ENCODE measurements at places on chromosomes 1 and 21.

GRCh38 chr21:25931765-25932164 is 197.0 kb downstream of the GABPA start:
- DNase-seq, result no peak

DNA sequence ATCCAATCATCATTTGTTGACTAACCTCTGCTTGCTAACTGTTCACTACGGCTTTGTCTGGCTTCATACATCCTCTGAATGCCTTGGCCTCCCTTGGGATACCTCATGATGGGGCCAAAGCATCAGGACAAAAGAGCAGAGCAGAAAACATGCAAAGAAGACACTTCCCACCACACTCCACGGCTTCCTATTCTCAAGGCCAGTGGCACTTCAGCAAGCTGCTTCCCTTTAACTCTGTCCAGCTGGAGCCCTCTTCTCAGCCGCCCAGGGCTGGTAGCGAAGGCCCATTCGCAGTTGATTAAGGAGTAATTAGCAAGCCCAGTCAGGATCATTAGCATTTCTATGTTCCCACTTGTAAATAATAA is 224.3 kb upstream of the FGGY start:
- no peak for DNase-seq

GRCh38 chr1:179955287-179955680 is 674 bp downstream of the CEP350 start:
- DNase-seq, result no peak

- no peak for DNase-seq
Measured at GRCh38 chr1:171636141-171636540, 14.1 kb downstream of the MYOCOS start.

DNA sequence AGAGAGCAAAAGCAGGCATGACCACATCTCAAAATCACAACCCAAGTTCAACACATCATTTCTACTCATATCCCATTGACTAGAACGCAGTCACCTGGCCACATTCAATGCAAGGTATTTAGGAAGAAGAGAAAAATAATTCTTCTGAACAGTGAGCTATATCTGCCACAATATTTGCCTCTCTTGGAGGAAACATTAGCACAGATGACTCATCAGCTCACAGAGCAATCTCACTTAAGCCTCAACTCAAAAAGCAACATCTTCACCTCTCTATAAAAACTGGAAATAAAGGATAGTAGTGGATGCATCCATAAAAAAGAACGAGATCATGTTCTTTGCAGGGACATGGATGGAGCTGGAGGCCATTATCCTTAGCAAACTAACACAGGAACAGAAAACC is 143.9 kb upstream of the FMN2 start:
- DNase-seq, result no peak

DNA sequence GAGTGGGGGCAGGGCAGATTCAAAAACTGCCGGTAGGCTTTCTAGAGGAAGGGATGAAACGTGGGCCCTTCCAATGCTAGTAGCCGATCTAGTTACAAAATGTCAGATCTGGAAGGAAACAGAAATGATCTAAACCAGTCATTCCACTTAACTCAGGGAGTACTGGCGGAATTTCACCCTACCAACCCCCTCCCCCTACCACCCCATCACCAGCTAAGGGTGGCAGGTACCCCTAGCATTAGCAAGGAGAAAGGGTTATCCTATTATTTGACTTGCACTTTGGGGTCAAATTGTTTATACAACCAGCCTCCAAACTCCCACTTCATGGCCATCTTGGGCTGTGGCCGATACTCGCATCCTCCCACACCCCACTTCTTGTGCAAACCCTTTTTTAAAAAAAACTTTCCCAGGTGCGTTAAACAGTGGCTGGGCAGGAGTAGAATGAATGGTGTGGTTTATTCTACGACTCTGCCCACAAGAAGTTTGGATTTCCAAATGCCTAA is 644 bp upstream of the MRPL24 start:
- DNase-seq, result no peak

DNA sequence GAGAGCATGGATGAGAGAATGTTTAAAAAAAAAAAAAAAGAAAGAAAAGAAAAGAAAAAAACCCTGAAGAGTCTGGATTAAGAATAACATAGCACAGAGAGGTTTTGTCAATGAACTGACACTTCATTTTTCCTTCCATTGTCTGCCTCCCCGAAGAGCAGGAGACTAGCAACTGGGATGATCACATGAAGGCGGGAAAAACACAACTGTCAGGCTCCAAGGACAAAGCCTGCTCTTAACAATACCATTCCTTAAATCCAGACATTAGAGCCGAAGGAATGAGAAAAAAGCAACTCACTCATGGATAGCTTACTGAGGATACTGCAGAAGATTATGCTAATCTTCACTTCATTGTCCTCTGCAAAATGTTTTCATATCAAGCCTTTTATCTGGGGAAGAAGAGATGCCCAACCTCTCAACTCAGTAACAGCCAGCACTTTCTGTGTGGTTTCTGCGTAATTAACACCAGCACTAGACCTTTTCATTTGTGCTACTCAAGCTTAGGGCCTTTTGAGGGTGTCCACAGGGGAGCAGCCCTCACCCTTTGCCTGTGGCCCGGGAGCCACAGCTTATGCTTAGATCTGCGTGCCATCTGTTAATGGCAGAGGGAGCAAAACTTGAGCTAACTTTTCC is 182.3 kb downstream of the BARHL2 start:
- peak; percentile 31 for DNase-seq

DNA sequence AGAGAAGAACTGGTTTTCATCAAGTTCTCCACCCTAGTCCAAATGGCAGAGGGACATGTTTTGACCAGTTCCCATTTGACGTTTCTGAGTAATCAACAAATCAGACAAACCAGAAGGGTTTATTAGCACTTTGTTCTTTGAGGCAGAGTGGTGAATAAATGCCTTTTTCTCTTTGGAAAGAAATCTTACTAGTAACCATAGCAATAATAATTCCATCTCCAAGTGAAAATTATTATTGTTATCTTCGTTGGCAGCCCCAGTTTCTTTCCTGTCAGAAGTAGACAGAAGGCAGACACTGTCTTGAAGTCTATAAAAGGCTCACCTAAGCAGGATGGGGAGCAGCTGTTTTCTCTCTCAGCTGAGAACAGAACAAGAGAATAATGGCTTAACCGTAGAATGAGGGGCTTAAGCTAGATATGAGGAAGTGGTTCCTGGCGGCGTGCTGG is 391.6 kb downstream of the PBX1 start:
- DNase-seq, result no peak

DNA sequence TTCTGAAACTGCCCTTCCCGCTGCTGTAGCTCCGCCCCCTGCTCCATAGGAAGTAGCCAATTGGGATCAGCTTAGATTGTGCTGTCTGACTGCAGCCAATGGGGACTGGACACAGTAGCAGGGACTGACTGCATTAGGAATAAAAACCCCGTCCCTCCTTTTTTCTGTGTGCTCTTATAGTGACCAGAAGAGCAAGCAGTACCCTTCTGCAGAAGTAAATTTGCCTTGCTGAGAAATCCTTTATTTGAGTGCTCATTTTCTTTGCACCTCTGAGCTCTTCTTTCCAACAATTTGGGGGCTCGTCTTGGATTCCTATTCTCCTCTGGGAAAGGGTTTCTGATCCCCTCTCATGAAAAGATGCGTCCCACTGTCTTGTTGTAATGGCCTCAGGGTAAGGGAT is 16.2 kb downstream of the OR2L13 start:
- DNase-seq, result no peak

DNA sequence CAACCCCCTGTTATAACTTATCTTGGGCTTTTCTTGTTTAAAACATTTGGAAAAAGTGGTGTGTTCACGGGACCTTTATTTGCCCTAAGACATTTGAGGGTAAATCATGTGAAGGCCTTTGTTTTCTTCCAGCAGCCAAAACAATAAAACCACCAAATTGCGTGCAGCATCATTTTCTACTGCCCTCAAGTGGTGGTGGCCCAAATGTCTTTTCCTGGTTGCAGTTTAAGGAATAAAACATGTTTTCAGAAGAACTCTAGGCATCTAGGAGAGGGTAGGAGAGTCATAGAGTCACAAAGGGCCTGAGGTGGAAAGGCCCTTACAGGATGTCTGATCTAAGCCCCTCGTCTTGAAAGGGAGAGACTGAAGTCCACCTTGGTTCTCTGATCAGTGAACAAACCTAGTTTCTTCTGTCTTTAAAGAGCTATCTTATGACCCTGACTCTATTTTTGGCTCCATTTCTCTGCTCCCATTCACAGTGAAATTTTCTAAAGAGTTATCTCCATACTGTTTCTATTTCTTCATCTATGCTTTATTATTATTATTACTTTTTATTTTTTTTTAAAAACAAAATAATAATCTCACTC is 16.0 kb upstream of the EPS15 start:
- DNase-seq, result peak; percentile 59

- no peak for DNase-seq
Measured at GRCh38 chr1:87778896-87779295, 450.2 kb downstream of the LMO4 start.

- no peak for DNase-seq
Measured at GRCh38 chr1:162383091-162383490, 1.6 kb downstream of the C1orf226 start.

DNA sequence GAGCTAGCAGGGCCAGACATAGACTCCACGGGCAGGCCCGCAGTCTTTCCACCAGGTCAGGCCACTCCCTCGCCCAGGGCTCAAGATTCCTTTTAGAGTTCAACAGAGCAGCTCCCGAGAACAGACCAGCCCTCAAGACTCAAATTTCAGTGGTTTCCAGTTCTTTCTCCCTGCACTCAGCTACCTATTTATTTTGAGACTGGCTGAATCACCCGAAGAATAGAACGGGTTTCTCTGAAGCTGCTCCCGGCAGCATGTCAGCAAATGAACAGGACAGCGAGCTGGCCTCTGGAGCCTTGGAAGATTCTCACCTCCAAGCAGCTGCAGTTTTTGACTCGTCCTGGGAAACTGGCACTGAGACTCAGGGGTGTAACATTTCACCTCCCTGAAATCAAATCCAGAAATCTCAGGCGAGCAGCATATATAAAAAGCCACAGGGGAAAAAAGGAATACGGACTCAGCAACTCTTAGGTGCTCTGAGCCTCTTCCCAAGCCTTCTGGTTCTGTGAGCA is 177.9 kb downstream of the CLIC6 start:
- DNase-seq, result no peak

GRCh38 chr1:193569096-193569982 is 382.9 kb upstream of the B3GALT2 start:
- DNase-seq, result no peak

GRCh38 chr1:229579059-229579673 is 20.7 kb upstream of the ABCB10 start:
- peak; percentile 55 for DNase-seq

GRCh38 chr1:46642115-46642680 is 25.6 kb upstream of the MOB3C start:
- DNase-seq, result no peak

DNA sequence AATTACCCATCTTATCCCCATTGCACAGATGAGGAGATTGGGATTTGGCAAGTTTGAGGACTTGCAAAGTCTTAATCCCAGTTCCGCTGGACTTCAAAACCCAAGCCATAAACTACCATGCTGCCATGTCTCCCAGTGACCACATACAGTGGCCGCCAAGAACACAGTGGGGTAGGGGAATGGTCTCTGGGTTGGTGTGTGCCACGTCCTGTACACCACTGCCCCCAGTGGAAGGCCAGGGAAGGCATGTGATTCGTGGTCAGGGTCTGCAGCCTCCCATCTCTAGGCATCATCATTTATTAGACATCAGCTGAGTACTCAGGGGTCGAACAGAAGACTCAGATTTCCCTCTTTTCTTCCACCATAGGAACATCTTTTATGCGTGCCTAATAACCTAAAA is 76.0 kb downstream of the MAN1C1 start:
- DNase-seq, result peak; percentile 60

DNA sequence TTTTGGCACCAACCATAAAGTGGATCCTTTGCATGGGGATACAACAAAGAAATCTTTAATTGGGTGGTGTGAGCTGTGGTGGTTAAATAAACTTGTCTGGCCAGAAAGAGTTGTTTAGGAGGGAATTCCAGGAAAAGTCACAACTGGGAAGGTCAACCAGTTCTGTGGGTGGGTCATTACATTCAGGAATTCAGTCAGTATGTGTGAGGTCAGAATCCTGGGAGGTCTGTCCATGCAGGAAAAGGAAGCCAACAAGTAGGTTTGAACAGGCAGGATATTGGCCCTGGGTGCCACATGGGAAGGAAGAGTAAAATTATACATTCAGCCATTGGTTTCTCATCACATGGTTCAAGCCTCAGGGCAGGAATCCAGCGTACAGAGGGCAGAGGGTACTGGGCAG is 162.3 kb upstream of the ADAMTS5 start:
- no peak for DNase-seq

GRCh38 chr1:159828581-159829272 is 2.1 kb downstream of the SLAMF8 start:
- DNase-seq, result no peak

DNA sequence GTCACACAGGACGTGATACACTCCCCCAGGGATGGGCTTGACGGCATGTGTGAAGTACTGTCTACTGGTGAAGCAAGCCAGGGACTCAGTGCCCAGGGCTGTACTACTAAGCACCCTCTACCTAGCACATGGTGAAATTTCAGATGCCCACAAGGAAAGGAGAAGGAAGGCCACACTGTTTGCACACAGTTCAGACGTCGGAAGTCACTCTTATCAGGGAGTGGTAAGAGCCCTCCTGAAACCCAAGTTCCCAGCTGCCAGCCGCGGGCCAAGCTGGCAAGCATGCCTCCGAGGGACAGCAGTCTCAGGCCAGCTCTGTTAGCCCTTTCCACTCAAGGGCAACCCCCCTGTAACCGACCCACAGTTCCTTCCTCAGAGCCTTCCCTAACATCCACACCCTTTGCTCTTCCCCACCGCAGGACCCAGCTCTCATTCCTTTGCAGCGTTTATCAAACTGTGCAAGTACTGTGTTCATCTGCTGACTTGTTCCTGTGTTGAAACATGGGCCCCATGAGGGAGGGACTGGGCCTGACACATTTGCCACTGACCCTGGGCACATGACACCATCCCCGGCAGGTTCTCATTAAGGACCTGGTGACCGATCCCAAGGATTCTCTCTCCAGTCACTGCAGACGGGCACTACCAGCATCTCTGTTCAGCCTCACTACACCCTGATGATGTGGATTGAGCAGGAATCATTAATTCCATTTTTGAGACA is 58.5 kb downstream of the SLC66A1 start:
- no peak for DNase-seq

DNA sequence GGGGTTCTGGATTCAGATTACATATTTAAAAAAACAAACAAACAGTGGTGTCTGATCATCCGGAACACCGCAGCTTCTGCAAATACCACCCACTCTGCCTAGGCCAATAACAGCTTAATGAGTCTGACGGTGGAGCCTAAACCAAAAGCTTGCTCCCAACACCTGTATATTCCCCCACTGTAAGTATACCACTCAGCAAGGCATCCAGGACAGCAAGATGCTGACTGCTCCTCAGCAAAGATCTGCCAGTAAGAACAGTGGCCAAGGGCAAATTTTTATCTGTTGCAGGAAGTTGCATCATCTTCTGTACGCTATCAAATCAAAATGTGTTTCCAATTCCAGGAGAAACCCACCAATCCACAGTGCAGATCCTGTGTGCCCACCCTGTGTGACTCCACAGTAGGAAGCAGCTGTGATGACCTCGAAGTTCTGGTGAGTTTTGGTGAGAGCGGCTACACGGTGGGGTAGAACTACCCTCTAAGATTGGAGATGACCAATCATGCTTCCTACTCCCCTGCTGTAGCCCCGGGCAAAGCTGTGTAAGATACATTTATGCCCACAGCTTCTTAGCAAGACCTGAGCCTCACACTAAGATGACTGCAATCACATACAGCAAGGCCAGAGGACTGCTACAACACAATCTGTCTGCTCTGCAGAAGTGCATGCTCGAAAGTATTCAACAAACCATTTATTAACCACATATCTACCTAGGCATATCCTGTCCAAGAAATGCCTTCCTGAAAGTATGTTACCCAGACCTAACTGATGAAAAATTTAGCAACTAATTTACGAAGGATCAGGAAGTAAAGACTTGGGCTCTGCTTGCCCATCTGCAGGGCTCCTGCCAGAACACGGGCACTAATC is 30.5 kb downstream of the SIPA1L2 start:
- DNase-seq, result no peak

Data from D341Med (cell line).